Right atrium auricular region (tissue), 2 donors: ENCODE measurements at places on chromosomes 13 and 19. TPM values are rescaled to one million over a fixed set of nuclear protein-coding genes. Genes with fewer than 3 reads are reported as not detected.

Gene CD177
- 0.93 TPM for total RNA-seq

Gene CABP5
- not detected for total RNA-seq

Gene ASPDH
- total RNA-seq: not detected

Gene ARHGAP45
- 12.8 TPM for total RNA-seq

Gene CGB8
- not detected for total RNA-seq

Gene ZNF790
- total RNA-seq: 4.4 TPM

Gene PALM3
- total RNA-seq: 0.28 TPM

Gene ZNF90
- 1.2 TPM for total RNA-seq

Gene LRG1
- 0.67 TPM for total RNA-seq

Gene CD79A
- total RNA-seq: 1.1 TPM

Gene GRIN2D
- 0.31 TPM for total RNA-seq

Gene CPB2
- total RNA-seq: not detected

Gene C19orf12
- 61.4 TPM for total RNA-seq

Gene PLPPR3
- total RNA-seq: not detected

Gene ZNF584
- total RNA-seq: 17.4 TPM

- DNase-seq: no peak
Observed at GRCh38 chr13:92896842-92897241, 329.8 kb upstream of the GPC6 start.

DNA sequence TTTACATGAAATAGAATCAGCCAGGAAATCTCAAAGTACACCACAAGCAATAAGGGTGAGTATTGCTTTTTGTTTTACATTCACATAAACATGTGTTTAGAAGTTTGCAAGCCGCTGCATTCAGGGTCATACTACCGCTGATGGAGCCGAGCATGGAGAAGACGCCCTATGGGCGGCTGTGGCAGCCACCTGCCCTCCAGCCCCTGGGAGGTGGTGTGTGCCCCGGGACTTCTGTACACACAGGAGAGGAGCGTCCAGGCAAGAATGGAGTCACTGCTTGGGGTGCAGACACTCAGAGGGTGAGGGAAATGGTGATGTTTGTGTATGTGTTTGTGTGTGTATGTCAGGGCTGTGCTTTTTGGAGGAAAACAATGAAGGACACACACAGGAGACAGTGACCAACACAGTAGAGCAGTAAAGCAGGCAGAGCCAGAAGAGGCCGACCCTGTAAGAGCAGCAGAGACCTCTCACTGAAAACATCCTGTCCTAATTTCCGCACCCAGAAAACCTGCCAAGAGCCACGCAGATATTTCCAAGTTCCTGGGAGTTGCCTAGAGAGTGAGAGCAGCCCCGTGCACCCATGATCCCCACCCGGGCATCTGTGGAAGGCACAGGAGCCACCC, 108.1 kb upstream of the GJB6 start:
- DNase-seq: no peak

DNA sequence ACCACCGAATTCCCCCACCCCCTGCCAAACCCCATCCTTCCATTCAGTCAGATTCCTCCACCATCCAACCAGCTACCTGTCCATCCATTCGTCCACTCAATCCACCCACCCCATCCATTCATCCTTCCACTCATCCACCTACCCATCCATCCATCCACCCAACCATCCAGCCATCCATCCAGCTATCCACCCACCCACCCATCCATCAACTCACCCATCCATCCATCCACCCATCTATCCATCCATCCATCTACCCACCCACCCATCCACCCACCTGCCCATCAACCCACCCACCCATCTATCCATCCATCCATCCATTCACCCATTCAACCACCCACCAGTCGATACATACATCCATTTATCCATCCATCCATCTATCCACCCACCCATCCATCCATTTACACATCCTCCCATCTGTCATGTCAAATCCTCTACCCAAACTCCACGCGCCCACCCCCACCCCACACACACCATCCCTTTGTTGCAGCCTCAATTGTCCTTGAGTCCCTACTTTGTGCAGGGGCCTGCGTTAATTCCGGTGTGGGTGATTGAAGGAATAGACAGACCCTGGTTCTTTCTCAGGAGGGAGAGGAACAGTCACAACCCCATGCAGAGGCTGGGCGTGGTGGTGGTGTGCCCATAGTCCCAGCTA, 5.3 kb upstream of the SLC5A5 start:
- no peak for DNase-seq

GRCh38 chr13:36673352-36673751, 468 bp upstream of the SERTM1 start:
- no peak for DNase-seq

DNA sequence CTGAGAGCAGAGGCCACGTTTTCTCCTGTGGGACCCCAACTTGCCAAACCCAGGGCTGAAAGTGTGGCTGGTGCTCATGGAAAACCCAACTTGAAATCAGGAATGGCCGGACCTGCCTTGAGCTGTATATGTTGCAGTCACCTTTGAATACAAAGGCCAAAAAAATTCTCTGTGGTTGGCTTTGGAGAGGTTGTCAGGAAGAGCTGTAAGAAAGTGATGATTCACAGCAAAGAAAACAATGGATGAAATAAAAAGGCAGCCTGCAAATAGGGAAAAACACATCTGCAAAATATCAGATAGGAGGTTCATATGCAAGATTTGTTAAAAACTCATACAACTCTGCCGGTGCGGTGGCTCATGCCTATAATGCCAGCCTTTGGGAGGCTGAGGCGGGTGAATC, 715.8 kb downstream of the UQCRFS1 start:
- DNase-seq: no peak

GRCh38 chr13:44759384-44760360, 183.5 kb upstream of the TSC22D1 start:
- no peak for DNase-seq

- DNase-seq: no peak
Observed at GRCh38 chr13:29204651-29205050, 384.5 kb downstream of the MTUS2 start.

DNA sequence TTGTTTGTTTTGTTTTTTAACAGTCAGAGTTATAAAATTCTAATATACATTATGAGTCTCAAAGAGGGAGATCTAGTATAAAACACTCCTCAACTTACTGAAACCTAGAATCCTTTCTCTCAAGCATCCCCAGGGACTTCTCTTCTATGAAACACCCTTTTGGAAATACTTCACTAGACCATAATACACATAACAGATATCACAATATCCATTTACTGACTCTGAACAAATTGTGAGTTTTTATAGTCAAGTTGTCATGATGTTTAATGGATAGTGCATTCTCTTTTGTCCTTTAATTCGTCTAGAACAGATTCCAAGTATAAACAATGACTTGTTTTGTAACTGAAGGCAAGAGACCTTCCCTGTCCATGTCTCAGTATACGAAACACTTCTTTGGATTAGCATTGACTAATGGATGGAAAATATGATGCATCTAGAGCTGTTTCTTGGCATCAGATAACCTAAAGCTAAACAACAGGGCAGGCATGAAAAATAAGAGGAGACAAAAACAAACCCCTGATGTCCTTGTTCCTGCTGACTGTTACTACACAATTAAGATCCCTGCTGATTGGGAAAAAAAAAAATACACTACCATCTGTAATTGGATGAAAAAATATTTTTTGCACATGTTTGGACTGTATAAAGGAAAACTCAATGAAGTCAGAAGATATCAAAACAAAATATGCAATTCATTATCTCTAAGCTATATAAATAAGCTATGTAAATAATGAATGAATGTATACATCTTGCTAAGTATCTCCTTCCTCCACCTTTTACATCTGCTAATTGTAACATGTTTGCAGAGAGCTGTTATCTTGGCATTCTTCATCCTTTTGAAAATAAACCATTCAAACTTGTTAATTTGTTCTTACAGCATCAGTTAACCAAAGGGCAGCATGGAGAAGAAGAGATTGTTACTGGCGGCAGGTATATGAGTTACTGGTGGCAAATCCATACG, 214.2 kb downstream of the LACC1 start:
- DNase-seq: no peak

- DNase-seq: no peak
Observed at GRCh38 chr13:30294004-30294403, 13.3 kb downstream of the KATNAL1 start.

DNA sequence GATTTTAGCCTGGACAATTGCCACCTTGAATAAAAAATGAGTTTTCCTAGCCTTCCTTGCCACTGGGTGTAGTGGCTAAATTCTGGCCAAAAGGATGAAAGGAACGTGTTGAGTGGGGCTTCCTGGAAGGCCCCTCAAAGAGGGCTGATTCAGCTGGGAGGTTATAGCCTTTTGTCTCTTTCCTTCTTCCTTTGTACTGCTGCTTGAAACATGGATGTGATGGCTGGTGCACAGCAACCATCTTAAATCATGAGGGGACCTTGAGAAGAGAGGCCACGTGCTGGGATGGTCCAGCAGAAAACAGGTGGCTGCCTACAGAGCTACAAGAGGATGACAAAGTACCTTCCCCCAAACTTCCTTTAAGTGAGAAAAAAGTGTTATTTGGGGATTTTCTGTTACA, 40.0 kb upstream of the GJB6 start:
- no peak for DNase-seq

DNA sequence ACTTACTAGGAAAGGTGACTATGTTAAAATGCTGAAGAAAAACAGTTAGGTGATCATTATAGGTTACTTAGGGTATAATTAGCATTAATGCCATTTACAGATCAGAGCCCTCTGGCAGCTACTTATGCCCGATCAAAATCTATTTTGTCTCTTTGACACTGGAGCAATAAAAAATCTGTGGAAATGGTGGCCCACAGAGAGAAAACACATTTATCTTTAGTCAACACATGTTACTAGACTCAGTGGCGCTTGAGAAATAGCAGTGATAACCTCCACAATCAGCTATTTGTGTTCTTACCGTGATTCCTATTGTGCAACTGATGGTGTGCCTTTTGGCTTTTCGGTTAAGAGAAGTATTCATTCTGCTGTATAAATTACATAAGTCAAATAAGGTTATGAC, 1519.6 kb downstream of the PCDH9 start:
- DNase-seq: no peak

DNA sequence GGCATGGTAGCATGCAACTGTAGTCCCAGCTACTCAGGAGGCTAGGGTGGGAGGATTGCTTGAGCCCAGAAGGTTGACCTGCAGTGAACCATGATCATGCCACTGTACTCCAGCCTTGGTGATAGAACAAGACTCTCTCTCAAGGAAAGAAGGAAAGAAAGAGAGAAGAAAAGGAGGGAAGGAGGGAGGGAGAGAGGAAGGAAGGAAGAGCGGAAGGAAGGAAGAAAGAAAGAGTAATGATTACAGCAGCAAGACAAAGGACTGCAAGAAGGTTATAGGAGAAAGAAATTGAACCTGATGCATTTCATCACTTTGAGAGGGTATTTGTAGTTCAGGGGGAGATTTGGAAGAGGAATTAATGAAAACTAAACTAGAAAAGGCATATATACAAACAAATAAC, 155.7 kb downstream of the LACC1 start:
- DNase-seq: no peak

GRCh38 chr19:5865772-5866171, 4.6 kb downstream of the FUT5 start:
- no peak for DNase-seq

GRCh38 chr13:26821672-26822071, 61.1 kb upstream of the GPR12 start:
- peak; percentile 16 for DNase-seq

DNA sequence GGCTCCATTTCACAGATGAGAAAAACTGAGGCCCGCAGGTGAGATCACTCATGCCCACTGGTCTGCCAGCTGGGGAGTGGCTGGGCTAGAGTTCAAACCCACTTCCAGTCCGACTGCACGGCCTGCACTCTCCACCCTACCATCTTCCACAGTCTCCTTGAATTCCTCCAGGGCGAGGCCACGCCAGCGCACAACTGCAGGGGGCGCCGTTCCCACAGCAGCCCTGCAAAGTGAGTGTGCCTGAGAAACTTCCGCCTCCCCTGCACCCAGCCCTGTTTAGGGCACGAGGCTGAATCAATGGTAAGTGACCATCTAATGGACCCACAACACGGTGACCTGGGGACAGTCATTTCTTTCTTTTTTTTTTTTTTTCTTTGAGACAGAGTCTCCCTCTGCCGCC, 829 bp upstream of the ATCAY start:
- no peak for DNase-seq

DNA sequence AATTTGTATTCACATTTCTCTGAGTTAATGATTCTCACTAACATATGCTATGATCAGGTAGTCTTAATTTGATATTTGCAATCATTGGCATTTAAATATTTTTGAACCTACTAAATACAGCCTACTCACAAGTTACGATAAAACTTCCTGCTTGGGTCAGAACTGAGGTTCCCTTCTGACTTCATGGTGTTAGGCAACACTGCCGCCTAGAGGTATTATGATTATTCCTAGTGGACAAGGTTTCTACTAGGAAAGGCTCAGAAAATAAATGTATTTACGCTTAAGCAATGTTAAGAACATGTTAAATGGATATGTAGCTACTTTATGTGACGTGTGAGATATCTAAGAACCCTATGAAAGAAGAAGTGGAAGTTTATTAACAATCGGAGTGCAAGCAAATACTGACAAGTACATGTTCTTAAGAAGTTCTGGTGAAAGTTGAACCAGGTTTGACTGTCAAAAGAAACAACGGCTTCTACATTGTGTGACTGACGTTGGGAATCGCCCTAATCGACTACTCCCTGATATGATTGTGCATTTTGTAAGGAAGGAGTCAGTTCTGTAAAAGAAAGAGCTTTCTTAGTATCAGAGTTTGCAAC, 1395.8 kb downstream of the SLITRK5 start:
- DNase-seq: no peak

- DNase-seq: peak; percentile 23
Observed at GRCh38 chr19:33826521-33826920, 29.9 kb downstream of the KCTD15 start.

DNA sequence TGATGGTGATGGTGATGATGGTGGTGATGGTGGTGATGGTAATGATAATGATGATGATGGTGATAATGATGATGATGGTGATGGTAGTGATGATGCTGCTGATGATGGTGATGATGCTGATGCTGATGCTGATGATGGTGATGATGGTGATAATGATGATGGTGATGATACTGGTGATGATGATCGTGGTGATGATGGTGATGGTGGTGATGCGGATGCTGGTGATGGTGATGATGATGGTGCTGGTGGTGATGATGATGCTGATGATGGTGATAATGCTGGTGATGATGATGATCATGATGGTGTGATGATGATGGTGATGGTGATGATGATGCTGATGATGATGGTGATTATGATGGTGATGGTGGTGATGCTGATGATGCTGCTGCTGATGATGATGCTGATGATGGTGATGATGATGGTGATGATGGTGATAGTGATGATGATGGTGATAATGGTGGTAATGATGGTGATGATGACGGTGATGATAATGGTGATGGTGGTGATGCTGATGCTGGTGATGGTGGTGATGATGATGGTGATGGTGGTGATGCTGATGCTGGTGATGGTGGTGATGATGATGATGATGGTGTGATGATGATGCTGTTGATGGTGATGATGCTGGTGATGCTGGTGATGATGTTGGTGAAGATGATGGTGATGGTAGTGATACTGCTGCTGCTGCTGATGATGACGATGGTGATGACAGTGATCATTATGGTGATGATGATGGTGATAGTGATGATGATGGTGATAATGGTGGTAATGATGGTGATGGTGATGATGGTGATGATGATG, 62.8 kb downstream of the ZNF536 start:
- peak; percentile 5 for DNase-seq

- no peak for DNase-seq
Observed at GRCh38 chr13:49246850-49247642, 679 bp upstream of the CDADC1 start.

- DNase-seq: no peak
Observed at GRCh38 chr13:51380269-51380668, 40.8 kb downstream of the SERPINE3 start.
